CD4-positive, CD25-positive, alpha-beta regulatory T cell (primary cell): ENCODE measurements at places on chromosomes 12 and 14. TPM values are rescaled to one million over a fixed set of nuclear protein-coding genes. Genes with fewer than 3 reads are reported as not detected.

Gene TMPRSS12
- total RNA-seq: not detected

Gene RIMBP2
- not detected for total RNA-seq

Gene KTN1
- total RNA-seq: 86.5 TPM

Gene KIF5A
- total RNA-seq: 0.72 TPM

Gene PRPH
- not detected for total RNA-seq

Gene KRT75
- total RNA-seq: not detected

Gene DEGS2
- total RNA-seq: not detected

Gene SERPINA12
- total RNA-seq: not detected

Gene GRIN2B
- total RNA-seq: not detected

Gene HDAC7
- total RNA-seq: 163 TPM

Gene TGM1
- total RNA-seq: 4.0 TPM

- no peaks in the 10 kb centered on the region for H3K36me3 ChIP-seq
- no peak for DNase-seq
- H3K27ac ChIP-seq: no peak overlapping the region
- H3K27me3 ChIP-seq: no peaks in the 10 kb centered on the region
These were observed 85.3 kb upstream of the FLRT2 start for GRCh38 chr14:85444635-85445034.

GRCh38 chr12:8681129-8681884 is 16.5 kb upstream of the RIMKLB start:
- no peak overlapping the region for H3K4me3 ChIP-seq
- no peaks in the 10 kb centered on the region for H3K36me3 ChIP-seq
- no peak for DNase-seq
- no peak overlapping the region for H3K27ac ChIP-seq

- H3K27ac ChIP-seq: no peak overlapping the region
- H3K4me1 ChIP-seq: no peaks in the 10 kb centered on the region
- no peaks in the 10 kb centered on the region for H3K27me3 ChIP-seq
- peaks cover 3% of the 10 kb centered on the region for H3K36me3 ChIP-seq
- no peak for DNase-seq
These were observed 26.8 kb downstream of the IFT43 start for GRCh38 chr14:76012354-76012753.

GRCh38 chr12:103586132-103586531 is 941 bp upstream of the STAB2 start:
- no peaks in the 10 kb centered on the region for H3K4me1 ChIP-seq
- no peak overlapping the region for H3K4me3 ChIP-seq
- no peak for DNase-seq
- H3K36me3 ChIP-seq: no peaks in the 10 kb centered on the region
- H3K27ac ChIP-seq: no peak overlapping the region

DNA sequence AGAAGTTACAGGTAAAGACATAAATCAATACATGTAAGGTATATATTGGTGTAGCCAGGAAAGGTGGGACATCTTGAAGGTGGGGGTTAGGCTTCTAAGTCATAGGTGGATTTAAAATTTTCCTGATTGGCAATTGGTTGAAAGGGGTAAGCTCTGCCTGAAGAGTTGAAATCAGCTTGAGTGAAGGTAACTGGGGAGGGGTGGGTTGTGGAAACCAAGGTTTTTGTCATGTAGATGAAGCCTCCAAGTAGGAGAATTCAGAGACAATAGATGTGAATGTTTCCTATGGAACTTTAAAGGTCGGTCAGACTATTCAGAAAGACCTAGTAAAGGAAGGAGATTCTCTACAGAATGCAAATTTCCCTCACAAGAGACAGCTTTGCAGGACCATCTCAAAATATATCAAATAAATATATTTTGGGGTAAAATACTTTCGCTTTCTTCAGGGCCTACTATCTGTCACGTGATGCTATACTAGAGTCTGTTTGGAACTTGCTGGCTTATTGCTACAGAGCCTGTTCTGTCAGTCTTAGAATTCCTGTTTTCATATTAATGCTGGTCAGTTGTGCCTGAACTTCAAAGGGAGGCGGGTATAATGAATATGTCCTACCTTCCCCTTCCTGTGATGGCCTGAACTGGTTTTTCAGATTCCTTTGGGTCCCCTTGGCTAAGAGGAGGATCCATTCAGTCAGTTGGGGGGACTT is 20.6 kb upstream of the SPATA7 start:
- H3K36me3 ChIP-seq: no peaks in the 10 kb centered on the region
- no peak for DNase-seq
- no peaks in the 10 kb centered on the region for H3K4me1 ChIP-seq
- H3K27me3 ChIP-seq: peaks cover 3% of the 10 kb centered on the region
- no peak overlapping the region for H3K27ac ChIP-seq

- H3K36me3 ChIP-seq: peaks cover 29% of the 10 kb centered on the region
- no peak overlapping the region for H3K27ac ChIP-seq
- no peak overlapping the region for H3K4me3 ChIP-seq
- no peaks in the 10 kb centered on the region for H3K4me1 ChIP-seq
- DNase-seq: no peak
These were observed 47.8 kb downstream of the EID3 start for GRCh38 chr12:104351057-104351983.

- H3K4me1 ChIP-seq: peaks cover 19% of the 10 kb centered on the region
- no peak overlapping the region for H3K27ac ChIP-seq
- H3K4me3 ChIP-seq: no peak overlapping the region
These were observed 6.9 kb downstream of the ZBTB39 start for GRCh38 chr12:56999456-56999855.

GRCh38 chr12:262817-263216 is at the start of gene SLC6A13:
Gene SLC6A13, minus strand, starts transcription at chr12:262836. Its CDS starts 2,784 bp downstream, at chr12:260052.
- H3K4me3 ChIP-seq: no peak within 1 kb of the TSS
- no peak for DNase-seq
- H3K4me1 ChIP-seq: no peaks in the 10 kb centered on the region
- peaks cover 8% of the 10 kb centered on the region for H3K27me3 ChIP-seq
- no peaks in the 10 kb centered on the region for H3K36me3 ChIP-seq
- no peak within 1 kb of the TSS for H3K27ac ChIP-seq

DNA sequence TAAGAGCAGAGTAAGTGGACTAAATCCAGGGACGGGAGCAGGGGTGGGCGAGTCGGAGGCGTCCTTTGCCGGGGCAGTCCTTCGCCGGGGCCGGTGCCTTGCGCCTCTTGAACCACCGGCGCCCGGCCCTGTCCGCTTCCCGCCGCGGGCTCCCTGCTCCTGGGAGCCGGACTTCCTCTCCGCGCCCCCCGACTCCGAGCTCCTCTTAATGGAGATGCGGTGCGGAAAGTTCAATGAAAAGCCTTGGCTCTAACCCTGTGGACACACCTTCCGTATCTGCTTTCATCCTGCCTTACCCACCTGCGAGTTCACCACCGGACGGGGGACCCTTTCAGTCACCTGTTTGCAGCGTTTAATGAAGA is 412 bp downstream of the FGFR1OP2 start:
- no peaks in the 10 kb centered on the region for H3K27me3 ChIP-seq
- DNase-seq: peak; percentile 20
- peak overlapping the region; percentile 99 for H3K4me3 ChIP-seq
- H3K36me3 ChIP-seq: peaks cover 5% of the 10 kb centered on the region

DNA sequence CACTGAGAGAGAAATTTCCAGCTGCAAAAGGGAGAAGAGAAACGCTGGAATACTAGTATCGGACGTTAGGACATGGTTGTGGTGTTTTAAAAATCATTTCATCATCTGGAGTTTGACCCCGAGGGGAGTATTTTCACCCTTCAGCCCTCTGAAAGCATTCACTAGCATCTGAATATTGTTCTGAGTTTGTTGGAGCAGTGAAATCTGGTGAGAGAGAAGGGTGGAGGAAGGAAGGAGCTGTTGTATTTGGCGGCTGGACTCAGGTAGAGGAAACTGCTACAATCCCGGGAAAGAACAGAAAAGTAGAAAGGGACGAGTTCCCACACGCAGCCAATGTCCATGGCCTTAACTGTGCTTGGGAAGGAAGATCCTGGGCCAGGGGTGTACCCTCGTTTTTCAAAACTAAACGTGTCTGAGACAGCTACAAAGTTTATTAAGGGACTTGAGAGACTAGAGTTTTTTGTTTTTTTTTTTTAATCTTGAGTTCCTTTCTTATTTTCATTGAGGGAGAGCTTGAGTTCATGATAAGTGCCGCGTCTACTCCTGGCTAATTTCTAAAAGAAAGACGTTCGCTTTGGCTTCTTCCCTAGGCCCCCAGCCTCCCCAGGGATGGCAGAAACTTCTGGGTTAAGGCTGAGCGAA is 896 bp upstream of the CDKN1B start:
- H3K36me3 ChIP-seq: peaks cover 31% of the 10 kb centered on the region
- H3K4me1 ChIP-seq: peaks cover 62% of the 10 kb centered on the region
- H3K27ac ChIP-seq: peak overlapping the region; percentile 98
- DNase-seq: peak; percentile 52
- no peaks in the 10 kb centered on the region for H3K27me3 ChIP-seq

GRCh38 chr12:8662593-8662992 is at the start of gene MFAP5:
Gene MFAP5, minus strand, starts transcription at chr12:8662826. Its CDS starts 722 bp downstream, at chr12:8662104.
- H3K4me3 ChIP-seq: no peak within 1 kb of the TSS
- DNase-seq: no peak
- H3K27me3 ChIP-seq: peaks cover 1% of the 10 kb centered on the region

DNA sequence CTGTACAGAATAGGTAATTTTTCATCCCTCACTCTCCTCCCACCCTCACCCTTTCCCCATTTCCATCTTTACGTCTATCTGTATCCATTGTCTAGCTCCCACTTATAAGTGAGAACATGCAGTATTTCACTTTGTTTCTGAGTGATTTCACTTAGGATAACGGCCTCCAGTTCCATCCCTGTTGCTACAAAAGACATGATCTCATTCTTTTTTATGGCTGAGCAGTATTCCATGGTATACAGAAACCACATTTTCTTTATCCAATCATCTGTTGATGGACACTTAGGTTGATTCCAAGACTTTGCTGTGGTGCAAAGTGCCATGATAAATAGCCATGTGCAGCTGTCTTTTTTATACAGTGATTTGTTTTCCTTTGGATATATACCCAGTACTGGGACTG is 16.4 kb downstream of the EEA1 start:
- DNase-seq: no peak
- peaks cover 5% of the 10 kb centered on the region for H3K4me1 ChIP-seq
- H3K27ac ChIP-seq: no peak overlapping the region
- H3K36me3 ChIP-seq: no peaks in the 10 kb centered on the region

GRCh38 chr14:50831726-50832168 is 785 bp upstream of the NIN start:
- H3K36me3 ChIP-seq: no peaks in the 10 kb centered on the region
- peak overlapping the region; percentile 76 for H3K27ac ChIP-seq
- no peak for DNase-seq
- H3K4me3 ChIP-seq: peak overlapping the region; percentile 77
- H3K4me1 ChIP-seq: peaks cover 39% of the 10 kb centered on the region
- H3K27me3 ChIP-seq: no peaks in the 10 kb centered on the region

GRCh38 chr14:69658664-69659261 is 47.4 kb downstream of the SUSD6 start:
- no peak overlapping the region for H3K27ac ChIP-seq
- peak; percentile 11 for DNase-seq
- H3K27me3 ChIP-seq: no peaks in the 10 kb centered on the region
- peak overlapping the region; percentile 13 for H3K4me3 ChIP-seq

- no peak within 1 kb of the TSS for H3K27ac ChIP-seq
- DNase-seq: no peak
- no peaks in the 10 kb centered on the region for H3K4me1 ChIP-seq
- no peaks in the 10 kb centered on the region for H3K36me3 ChIP-seq
- no peak within 1 kb of the TSS for H3K4me3 ChIP-seq
These were observed at the start of gene PTPRO for GRCh38 chr12:15322164-15323061. Gene PTPRO, plus strand, starts transcription at chr12:15322508.

DNA sequence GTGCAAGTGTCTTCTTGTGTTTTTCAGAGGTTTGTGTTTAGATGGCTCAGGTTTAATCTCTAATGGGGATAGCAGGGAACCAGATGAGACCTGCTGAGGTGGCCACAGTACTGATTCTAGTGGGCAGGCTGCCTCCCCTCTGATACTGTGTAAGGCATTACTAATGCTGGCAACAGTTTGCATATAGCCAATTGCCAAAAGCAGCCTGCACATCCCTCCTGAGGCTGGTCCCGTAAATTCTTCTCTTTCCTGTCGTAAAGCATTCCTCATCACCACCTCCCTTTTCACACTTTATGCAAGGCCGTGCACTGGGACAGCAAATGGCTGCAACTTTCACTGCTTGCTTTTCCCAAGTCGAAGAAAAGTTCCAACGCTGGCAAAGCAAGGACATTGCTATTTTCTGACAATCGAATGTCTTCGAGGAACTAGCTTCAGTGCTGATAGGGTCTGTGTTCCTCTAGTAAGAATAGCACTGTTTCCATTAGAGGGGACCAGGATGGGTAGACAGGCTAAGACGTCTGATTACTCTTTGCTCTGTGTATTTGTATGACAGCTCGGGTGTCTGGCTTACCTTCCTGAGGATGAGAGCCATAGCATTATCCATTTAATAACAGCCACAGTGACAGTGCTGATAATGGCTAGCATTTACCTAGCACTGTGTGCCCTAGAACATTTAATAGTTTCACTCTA is 178.2 kb upstream of the HIF1A start:
- no peaks in the 10 kb centered on the region for H3K27me3 ChIP-seq
- no peak overlapping the region for H3K27ac ChIP-seq
- no peak for DNase-seq
- H3K4me3 ChIP-seq: no peak overlapping the region

- peaks cover 11% of the 10 kb centered on the region for H3K27me3 ChIP-seq
- H3K36me3 ChIP-seq: no peaks in the 10 kb centered on the region
- no peak overlapping the region for H3K27ac ChIP-seq
- H3K4me1 ChIP-seq: no peaks in the 10 kb centered on the region
- H3K4me3 ChIP-seq: no peak overlapping the region
- DNase-seq: no peak
These were observed 2.0 kb upstream of the IRAK3 start for GRCh38 chr12:66187036-66187435.

GRCh38 chr14:100063314-100063941 is 1.8 kb upstream of the EVL start:
- H3K27ac ChIP-seq: peak overlapping the region; percentile 95
- peaks cover 92% of the 10 kb centered on the region for H3K4me1 ChIP-seq
- H3K27me3 ChIP-seq: no peaks in the 10 kb centered on the region
- H3K36me3 ChIP-seq: no peaks in the 10 kb centered on the region

DNA sequence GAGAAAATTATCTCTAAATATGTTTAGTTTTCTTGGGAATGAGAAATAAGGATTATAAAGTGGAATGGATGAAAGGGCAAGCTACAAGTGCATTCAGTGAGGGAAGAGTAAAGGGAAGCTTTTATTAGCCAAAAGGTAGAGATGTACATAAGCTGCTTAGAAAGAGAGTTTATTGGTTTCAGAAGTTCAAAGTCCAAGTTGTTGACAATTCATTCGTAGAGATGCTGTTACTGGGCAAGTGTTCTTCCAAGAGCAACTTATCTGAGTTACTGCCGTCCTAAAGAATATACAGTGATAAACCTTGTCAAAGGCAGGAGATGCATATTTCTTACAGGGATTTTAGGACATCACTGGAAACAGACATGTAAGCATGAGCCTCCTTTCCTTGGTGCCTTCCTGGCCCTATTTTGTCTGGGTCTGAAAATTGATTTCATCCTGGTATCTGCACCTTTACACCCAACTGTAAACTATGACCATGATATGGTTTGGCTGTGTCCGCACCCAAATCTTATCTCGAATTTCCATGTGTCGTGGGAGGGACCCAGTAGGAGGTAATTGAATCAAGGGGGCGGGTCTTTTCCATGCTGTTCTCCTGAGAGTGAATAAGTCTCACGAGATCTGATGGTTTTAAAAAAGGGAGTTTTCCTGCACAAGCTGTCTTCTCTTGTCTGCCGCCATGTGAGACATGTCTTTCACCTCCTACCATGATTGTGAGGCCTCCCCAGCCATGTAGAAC is 46.8 kb downstream of the TRMT5 start:
- no peak for DNase-seq
- H3K4me3 ChIP-seq: no peak overlapping the region
- H3K27me3 ChIP-seq: no peaks in the 10 kb centered on the region
- H3K36me3 ChIP-seq: no peaks in the 10 kb centered on the region
- no peaks in the 10 kb centered on the region for H3K4me1 ChIP-seq
